ENCODE measurements at places on chromosomes 7 and 10. TPM values are rescaled to one million over a fixed set of nuclear protein-coding genes. Genes with fewer than 3 reads are reported as not detected.
A peak's percentile ranks its signal among the peaks of the same experiment; 100 is the strongest.

Gene HOXA4
- not detected for total RNA-seq

GRCh38 chr10:31602541-31603234 is 283.7 kb downstream of the ZEB1 start:
- DNase-seq: peak; percentile 80

- DNase-seq: no peak
Observed at GRCh38 chr7:137204246-137204645, 139.3 kb downstream of the PTN start.

DNA sequence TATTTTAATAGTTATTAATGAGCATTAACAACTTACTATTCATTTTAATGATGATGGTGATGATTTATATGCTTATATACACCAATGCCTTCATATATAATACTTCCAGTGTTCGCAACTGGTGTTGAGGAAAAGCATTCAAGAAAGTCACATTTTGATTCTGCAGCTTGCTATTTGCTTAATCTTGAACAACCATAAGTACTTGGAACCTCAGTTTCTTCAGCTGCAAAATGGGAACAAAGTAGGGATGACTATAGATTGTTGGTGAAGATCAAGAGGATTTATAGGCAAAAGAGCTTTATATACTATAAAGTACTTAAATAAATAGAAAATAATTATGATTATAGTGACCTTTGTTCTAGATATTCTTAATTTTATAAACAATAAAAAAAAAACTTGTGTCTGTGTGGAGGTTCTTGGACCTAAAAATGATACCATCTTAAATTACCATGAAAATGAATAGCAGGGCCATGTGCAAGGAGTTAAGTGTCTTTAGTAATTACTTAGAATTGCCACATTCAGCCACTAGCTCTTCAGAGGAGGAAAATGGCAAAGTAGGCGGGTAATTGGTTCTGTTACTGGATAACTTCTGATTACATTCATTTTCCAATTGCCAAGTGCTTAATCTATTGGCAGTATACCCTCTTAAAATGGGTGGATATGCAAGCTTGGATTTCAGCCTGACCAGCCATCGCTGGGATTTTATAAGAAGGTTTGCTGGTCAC is 4.5 kb downstream of the ARID5B start:
- no peak for DNase-seq

DNA sequence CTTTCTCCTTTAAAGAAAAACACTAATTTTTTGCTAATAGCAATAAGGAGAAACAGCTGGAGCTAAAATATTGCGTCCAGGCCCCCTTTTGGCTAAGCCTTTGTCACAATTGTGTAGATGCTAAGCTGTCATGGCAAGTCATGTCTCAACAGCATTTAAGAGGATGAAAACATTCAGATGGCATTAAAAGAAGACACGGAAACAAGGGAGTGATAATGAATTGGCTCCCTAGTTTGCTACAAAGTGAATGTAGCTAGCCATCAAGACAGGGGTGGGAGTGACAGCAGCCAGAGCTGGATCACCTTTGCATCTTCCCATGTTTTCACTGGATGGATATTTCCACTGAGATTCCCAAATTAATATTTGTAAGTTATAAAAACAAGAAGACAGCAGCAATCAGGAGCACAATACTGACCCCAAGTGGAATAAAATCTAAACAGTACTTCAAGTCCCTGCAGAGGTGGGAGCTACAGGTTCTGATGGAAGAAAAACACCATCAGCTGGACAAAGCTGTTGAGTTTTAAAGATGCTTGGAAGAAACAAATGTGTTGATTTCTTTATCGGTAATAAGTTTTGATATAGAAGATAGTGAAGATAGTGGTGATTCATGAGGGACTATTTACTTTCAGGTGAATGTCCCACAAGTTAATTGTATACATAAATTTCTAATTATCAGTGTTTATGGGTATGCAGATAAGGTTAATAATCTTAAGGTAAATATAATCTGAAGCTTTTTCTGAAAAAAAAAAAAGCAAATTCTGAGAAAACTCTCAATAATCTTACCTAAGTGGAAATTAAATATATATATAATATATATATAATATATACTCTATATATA is 129.4 kb downstream of the SLC16A9 start:
- DNase-seq: no peak

GRCh38 chr7:93015779-93016481 is 101.8 kb downstream of the SAMD9 start:
- DNase-seq: no peak

GRCh38 chr7:66731986-66732385 is 8.5 kb upstream of the RABGEF1 start:
- no peak for DNase-seq

DNA sequence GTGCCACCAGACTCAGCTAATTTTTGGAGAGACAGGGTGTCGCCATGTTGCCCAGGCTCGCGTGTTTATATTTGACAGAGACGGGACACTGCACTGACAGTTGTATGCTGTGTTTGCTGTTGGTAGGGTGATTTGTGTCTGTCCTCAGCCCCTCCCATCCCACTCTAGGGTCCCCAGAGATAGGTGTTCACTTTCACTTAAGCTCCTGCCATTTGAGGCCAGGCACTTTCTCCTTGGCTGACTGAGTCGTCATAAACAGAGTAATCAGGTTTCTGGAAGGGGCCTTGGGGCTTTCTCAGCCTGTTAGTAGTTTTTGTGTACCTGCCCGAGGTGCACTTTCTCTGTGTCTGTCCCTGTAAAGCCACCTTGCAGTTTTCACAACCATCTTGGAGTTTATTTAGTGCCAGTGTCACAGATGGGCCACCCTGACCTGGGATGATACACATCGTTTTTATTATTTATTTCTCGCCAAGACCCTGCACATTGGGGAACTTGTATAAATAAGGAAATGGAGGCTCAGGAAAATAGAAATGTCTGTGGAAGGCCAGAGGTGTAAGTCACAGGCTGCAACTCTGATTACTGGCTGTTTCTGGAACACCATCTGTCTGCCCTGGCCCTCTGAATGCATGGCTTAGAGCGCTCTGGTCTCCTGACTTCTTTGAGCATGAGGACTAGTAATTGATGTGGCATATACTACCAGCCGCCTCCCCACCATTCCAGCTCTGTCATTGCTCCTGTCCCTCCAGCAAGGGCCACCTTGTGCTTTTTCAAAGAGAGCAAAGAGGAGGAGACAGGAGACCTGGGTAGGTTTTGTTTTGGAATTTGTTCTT is 81.9 kb upstream of the PDCD4 start:
- DNase-seq: no peak

DNA sequence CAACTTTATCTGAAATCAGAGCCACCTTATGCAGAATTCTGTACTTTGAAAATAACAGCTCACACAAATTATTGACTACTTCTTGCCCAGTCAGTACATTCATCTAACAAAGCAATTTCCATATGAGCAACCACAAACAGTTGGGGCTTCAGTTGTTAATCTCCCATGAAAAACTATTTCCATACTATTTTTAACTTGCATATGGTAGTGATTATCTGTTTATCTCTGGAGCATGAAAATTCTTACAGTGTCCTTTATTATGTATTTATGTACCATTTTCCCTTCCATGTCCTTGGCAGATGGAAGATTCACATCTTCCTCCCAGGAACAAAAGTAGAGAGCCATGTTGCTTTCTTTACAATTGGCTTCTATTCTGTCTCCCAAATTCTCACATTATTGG is 285.7 kb downstream of the CRPPA start:
- no peak for DNase-seq

- DNase-seq: no peak
Observed at GRCh38 chr10:31926160-31926559, 2.5 kb downstream of the ARHGAP12 start.

DNA sequence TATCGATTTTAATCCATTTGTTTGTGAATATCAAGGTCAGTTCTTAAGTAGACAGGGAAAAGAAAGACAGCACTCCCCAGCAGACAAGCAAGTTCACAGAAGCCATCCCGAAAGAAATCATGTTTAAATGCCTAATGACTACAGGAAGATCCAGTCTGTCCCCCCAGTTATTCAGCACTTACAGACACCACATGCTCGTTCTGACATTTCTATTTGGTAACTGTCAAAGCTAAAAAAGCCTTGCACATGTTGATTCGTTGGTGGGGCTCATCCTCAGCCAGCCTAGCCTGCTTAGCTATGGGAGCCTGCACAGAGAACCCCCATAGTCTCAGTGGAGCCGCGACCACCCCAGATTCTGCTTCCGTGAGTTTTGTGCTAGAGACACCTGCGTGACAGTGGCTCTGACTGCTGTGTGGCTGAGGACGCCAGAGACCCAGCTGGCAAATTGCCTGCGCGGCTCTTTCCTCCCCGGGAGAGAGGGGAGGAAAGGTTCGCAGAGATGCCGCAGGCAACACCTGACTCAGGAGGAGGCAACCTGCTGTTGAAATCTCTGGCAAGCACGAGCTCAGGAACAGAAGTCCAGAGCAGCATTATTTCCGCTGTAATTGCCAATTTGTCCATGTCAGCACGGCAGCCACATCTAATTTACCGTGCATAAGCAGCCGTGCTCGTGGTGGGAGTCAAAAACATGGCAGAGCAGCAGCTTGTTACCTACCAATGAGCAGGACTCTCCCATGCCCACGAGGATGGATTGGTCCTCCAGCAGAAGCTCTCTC is 194.2 kb downstream of the GPAM start:
- DNase-seq: no peak

DNA sequence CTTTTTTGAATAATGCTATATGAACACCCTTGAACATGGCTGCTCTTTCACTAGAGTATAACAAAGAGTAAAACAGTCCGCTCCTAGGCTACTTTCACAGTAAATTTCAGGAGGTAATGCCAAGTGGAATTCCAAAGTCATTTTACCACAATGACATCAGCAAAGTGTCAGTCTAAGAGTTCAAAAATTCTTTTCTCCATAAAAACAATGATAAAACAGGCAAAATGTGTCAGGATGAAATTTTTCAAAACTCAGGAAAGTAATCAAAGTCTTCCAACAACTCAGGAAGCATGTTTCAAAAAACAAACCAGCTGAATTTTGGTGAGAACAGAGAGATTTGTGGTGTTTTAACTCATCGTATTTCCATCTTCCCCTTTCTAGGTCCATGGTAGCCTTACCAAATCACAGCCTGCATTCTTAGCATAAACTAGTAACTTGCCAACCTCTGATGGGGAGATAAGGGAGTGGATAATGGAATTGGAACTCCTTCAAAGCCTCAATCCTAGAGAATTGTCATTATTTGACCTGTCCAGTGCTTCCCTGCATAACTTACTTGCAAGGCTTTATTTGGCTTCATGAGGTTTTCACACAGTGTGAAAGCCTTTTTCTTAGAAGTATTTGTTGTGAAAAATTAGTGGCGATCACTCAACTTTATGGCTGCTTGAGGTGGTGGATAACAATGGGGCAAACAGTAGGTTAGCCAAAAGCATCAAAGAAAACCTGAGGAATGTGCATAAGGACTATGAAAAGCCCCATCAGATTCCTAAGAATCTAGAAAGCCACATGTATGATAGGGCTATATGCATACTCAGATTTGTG is 302.7 kb downstream of the HDAC9 start:
- DNase-seq: no peak

- no peak for DNase-seq
Observed at GRCh38 chr7:82382276-82382675, 61.3 kb downstream of the CACNA2D1 start.

GRCh38 chr10:943334-944033 is 12.0 kb upstream of the LARP4B start:
- DNase-seq: no peak

DNA sequence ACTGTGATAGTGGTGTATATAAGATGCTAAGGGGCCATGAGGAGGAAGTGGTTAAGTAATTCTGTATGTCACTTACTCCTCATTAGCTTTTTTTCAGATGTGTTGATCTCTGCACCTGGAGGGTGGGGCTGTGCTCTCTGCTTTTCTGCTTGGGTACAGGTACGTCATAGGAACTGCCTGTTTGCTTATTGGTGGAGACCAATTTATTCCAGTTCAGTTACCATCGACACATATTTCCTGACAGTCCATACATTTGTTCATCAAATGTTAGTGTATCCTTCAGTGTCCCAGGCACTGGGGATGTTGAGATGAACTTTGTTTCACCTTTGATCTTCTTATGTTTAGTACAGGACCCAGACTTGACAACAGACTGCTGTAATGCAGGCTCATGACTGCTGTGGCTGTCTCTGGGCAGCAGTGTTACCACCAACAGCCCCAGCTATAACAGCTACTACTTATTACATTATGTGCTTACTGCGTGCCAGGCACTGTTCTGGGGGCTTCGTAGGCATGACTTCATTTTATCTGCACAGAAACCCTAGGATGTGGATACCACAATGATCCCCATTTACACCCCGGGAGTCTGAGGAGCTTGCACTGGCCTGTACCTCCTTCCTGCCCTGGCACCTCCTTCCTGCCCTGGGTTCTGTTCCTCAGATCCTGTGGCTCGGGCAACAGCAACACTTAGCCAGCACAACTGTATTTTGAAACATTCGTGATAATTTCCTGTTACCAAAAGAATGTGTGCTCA is 87.4 kb downstream of the BUB3 start:
- no peak for DNase-seq

- no peak for DNase-seq
Observed at GRCh38 chr7:35355199-35355598, 101.3 kb upstream of the TBX20 start.

DNA sequence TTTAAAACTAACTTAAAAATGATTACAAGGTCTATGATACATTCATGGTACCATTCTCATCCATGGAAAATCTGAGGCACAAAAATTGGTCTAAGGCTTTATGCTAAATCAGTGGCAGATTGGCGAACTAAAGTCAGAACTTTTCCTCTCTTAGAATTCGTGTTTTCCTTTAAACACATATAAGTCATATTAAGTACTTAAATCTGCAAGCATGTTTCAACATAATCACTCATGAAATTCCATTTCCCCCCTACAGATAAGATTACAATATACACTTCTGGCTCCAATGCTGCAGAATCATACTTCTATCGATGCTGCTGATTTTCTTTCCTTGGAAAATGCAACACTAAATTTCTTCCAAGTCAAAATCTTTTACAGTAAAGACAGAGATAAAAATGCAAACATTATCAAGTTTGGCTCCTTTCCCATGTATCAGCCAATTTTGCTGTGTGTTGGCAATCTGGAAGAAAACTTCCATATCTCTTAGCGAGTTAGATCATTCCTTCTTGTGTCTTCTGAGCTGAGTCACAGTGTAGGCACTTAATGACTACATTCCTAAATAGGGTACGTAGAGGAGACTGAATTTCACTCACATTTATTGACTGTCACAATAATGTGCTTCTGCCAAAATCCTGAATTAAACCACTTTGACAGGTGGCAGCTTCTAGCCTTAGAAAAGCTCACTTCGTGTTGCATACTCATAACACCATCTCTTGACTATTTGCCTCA is 76.4 kb upstream of the LRRC17 start:
- DNase-seq: no peak

DNA sequence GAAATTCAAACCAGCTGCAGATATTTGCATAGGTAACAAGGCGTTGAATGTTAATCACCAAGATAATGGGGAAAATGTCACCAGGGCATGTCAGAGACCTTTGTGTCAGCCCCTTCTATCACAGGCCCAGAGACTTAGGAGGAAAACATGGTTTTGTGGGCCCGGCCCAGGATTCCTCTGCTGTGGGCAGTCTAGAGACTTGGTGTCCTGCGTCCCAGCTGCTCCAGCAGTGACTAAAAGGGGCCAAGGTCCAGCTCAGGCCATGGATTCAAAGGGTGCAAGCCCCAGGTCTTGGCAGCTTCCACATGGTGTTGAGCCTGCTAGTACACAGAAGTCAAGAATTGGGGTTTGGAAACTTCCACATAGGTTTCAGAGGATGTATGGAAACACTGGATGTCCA is 147.5 kb upstream of the ZWINT start:
- DNase-seq: peak; percentile 59

GRCh38 chr10:11446864-11447263 is 164.6 kb downstream of the USP6NL start:
- DNase-seq: peak; percentile 11
